ENCODE measurements at places on chromosomes 7 and 10. TPM values are rescaled to one million over a fixed set of nuclear protein-coding genes. Genes with fewer than 3 reads are reported as not detected.

- no peaks in the 10 kb centered on the region for H3K36me3 ChIP-seq
- peak; percentile 91 for DNase-seq
- no peaks in the 10 kb centered on the region for H3K4me1 ChIP-seq
These were observed at the start of gene ICA1 for GRCh38 chr7:8261711-8262695. TSS of gene ICA1 (minus strand) at chr7:8262167. CDS start at chr7:8235926, 26,241 bp downstream.

GRCh38 chr10:92690211-92690914, 608 bp downstream of the HHEX start:
- peak overlapping the region; percentile 43 for H3K4me3 ChIP-seq
- DNase-seq: peak; percentile 58
- H3K4me1 ChIP-seq: peaks cover 8% of the 10 kb centered on the region
- H3K36me3 ChIP-seq: no peaks in the 10 kb centered on the region

DNA sequence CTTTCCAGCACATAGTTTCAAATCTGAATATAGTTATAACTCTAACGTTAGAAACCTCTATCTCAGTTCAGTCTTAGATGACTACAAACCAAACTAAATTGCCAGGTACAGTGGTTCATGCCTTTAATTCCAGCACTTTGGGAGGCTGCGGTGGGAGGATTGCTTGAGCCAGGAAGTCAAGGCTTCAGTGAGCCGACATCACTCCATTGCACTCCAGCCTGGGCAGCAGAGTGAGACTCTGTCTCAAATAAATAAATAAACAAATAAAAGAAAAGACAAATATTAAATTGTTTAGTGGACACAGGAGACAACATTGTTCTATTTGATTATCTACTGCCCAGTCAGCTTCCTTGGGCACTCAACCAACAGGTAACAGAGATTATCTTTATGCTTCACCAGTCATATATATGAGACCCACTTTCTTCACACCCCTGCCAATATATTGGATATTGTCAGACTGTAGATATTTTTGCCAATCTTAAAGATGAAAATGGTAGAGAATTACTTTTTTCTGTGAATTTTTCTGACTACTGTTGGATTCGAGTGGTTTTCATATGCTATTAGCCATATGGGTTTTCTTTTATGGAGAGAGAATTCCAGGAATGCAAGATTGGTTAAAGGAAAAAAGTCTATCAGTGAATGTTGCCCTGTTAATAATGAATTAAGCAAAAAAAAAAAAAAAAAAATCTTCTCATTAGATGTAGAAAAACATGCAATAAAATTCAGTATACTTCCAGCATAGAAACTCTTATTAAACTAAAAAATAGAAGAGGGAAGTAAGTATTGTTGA, 16.0 kb downstream of the HDAC9 start:
- no peaks in the 10 kb centered on the region for H3K27me3 ChIP-seq
- DNase-seq: no peak
- H3K4me1 ChIP-seq: peaks cover 13% of the 10 kb centered on the region
- H3K27ac ChIP-seq: no peak overlapping the region
- no peak overlapping the region for H3K4me3 ChIP-seq
- no peaks in the 10 kb centered on the region for H3K36me3 ChIP-seq

- DNase-seq: no peak
- no peaks in the 10 kb centered on the region for H3K36me3 ChIP-seq
- peaks cover 24% of the 10 kb centered on the region for H3K4me1 ChIP-seq
- H3K4me3 ChIP-seq: no peak overlapping the region
These were observed 55.4 kb downstream of the EEPD1 start for GRCh38 chr7:36208426-36208825.

GRCh38 chr7:135692055-135692454, 29.7 kb downstream of the STMP1 start:
- no peak for DNase-seq
- no peak overlapping the region for H3K27ac ChIP-seq
- H3K4me1 ChIP-seq: peaks cover 3% of the 10 kb centered on the region
- no peaks in the 10 kb centered on the region for H3K27me3 ChIP-seq
- no peak overlapping the region for H3K4me3 ChIP-seq

ZC3HAV1L gene
- 7.1 TPM for total RNA-seq

POM121L12 gene
- not detected for total RNA-seq

ARHGEF5 gene
- total RNA-seq: 3.7 TPM

DOCK1 gene
- total RNA-seq: 72.6 TPM

TRPV5 gene
- total RNA-seq: not detected

WNT8B gene
- total RNA-seq: 9.0 TPM

SPDYE2B gene
- total RNA-seq: not detected

GRK5 gene
- 6.2 TPM for total RNA-seq

Data from neural progenitor cell (in vitro differentiated cells).